ENCODE measurements at places on chromosomes 2 and 18.

DNA sequence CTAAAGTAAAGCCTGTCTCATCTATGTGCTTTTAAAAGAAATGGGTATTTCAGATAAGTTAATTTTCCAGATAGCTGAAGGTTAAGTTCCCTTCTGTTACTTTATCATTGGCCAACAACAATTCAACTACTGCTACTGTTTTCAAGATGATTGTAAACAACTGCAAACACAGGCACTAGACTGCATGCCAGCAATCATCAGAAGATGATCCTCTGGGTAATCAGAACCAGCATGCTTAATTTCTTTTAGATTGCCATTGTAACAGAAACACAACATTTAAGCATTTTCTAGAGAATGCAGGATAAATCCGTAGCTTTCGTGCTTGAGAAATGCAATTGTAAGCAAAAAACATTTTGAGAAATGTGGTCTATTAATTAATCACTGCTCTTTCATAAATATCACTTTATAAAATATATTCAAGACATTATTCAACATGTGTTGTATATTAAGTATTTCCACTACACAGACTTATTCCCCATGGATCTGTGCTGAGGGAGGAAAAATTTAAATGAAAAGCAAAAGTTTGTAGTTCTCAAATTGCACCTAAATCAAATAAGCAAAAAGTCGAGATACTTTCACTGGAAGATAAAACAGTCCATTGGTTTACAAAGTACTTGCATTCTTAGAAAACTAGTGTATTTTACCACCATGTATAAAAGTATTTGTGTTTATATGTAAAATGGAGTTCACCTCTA is 133.7 kb downstream of the ATL2 start:
- DNase-seq = no peak

DNA sequence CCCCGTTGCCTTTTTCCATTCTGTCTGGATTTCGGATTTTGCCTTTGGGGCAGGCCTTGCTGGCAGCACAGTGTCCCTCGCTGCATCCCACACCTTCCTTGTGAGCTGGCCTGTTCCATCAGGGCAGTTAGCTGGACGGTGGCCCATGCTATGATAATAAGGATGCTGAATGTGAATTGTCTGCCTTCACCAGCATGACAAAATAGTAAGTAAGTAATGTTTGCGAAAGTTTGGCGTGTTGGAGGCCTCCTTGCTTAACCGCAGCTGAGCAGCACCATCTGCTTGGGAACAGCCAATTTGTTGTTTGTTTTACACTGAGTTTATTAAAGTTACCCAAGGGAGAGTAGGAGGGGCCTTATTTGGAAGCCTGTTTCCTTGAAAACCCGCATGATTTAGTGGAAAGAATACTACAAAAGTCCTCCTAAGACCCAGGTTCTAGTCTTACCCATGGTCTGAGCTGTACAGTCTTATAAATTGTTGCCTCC is 469.7 kb upstream of the FANCL start:
- no peak for DNase-seq

GRCh38 chr18:74419761-74420160 is 37.3 kb downstream of the DIPK1C start:
- no peak for DNase-seq

DNA sequence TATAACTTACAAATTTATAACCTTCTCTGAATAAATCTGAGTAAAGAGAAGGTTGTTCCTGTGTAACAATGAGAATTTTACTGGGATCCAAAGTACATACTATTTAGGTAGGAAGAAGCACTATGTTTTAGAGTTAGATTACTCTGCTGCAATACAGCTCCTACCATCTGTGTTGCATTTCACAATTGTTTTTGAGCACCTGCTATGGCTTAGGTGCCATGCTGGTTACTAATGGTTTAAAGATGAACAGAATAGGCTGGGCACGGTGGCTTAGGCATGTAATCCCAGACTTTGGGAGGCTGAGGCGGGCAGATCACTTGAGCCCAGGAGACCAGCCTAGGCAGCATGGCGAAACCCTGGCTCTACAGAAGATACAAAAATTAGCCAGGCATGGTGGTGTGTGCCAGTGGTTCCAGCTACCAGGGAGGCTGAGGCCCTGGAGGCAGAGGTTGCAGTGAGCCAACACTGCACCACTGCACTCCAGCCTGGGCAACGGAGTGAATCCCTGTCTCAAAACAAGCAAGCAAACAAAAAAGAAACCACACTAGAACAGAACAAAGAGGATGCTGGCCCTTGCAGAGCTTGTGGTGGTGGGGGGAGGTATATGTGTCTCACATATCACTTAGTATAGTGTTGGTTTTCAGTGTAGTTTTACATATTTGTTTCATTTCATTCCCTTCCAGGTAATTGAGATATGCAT is 56.7 kb downstream of the SPTBN1 start:
- no peak for DNase-seq

DNA sequence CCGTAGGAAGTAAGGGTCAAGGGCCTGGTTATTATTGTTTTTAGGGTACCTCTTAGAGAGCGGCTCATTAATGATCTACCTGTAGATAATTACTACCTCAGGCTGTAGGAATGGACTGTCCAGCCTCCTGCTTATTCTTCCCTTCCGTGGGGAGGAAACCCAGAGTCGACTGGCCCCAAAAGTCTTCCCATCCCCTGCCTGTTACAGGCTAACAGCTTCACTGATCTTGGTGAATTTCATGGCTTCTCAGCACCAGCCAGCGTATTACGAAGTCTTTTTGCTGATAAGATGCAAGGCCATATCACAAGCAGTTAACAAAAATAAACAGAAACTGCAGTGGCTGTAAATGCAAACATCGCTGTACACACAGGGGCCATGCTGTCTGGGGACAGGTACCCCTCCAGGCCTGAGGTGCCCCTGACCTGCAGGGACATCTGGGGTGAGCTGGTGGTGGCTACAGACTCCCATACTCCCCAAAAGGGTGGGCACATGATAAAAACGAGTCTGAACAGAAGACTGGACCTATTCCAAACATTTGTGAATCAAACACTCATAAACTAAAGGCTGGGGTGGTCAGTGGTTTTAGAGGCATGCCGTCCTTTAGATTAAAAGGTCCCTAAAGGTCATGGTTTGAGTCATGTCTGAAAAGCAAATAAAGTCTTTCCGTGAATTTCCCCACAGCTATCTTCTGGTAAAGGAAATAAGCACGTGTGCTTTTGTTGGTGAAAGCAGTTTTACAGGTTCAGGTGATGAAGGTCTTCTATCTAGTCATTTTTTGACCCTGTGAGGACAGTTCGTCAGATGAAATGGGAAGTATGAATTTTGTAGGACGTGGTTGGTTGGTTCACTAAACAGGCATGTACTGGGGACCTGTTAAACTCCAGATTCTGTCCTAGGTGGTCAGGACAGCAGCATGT is 36.7 kb downstream of the TTC39C start:
- DNase-seq = no peak
